ENCODE measurements at places on chromosomes 6 and 20.

DNA sequence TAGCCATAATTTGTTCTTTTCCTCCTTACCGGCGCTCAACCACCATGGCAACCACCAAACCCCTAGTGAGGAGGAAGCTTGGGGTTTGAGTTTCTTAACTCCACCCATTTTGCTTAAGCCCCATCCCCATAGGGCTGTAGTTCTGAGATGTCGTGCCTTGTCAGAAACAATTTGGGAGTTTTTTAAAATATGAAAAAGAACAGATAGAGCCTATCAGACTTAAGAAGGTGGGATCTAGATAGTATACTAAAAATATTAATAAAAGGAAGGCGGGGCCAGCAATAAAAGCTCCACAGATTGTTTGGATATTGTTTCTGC, 5.6 kb downstream of the BRD2 start:
- no peak for DNase-seq

DNA sequence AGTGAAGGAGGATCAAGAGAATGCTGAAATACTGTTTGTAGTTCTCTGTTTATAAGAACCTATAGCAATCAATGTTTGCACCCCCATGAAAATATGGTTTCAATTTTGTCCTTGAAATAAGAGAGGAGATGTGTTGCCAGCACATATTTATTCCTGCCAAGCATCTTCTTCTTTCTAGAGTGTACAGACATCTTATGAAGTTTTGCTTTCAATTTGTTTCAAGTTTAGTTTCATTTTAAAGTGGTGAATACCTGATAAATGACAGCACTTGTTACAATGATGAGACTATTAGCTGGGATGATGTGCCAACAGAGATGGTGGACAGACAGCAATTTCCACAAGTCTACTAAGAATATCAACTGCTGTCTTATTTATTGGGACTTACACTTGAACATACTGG, 39.2 kb upstream of the CENPW start:
- no peak for DNase-seq

GRCh38 chr6:161341638-161342037, 67.8 kb upstream of the AGPAT4 start:
- DNase-seq, result no peak

GRCh38 chr20:36386236-36386635, 80.1 kb downstream of the DLGAP4 start:
- DNase-seq, result no peak

DNA sequence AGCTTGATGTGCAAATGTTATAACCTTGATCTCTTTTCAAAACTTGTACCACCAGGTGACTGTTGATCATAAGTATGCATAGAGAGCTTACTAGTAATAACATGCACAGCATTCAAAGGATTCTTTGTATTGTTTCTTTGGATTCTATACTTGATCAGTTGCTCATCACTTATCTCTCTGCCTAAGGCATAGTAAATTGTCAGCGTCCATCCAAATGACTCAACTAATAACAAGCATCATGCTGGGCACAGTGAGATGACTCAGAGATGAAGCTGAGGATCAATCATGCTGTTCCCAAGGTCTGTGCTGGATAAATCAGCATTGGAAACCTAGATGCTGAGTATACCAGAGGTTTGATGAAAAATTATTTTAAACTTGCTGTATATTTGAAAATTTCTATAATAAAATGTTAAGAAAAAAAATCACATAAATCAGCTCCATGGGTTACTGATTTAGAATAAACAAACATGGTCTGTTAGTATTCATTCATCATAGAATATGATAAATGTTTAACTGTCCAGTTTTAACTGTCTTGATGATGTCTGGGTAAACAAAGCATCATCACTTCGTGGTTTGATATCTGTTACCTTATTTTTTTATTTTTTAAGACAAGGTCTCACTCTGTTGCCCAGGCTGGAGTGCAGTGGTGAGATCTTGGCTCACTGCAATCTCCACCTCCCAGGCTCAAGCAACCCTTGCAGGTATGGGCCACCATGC, 45.6 kb upstream of the SGK1 start:
- no peak for DNase-seq

DNA sequence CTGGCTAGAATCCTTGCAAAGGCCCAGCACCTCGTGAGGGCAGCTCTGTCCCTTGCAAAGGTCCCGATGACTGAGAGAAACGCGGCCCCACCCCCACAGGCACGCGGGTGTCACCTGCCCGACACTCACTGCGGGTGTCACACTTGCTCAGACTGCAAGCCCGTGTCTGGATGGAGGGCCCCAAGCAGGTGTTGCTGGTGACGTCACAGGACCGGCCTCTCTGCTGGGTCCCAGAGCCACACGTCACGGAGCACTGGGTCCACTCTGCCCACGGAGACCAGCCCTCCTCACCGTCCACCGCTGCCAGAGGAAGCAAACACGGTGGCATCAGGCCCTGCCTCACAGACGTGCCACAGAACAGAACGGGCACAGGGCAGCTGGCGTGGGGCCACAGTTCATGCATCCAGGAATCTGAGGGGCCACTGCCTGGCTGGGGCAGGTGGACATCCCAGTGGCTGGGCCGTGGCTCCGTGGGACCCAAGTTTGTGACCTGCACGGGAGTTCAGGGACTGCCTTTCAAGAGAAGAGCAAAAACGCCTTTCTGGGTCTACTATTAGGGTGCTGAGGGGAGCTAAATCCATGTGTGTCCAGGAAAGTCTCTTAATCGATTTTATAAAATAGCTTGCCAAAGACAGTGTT, 16.0 kb downstream of the THBS2 start:
- DNase-seq, result no peak

DNA sequence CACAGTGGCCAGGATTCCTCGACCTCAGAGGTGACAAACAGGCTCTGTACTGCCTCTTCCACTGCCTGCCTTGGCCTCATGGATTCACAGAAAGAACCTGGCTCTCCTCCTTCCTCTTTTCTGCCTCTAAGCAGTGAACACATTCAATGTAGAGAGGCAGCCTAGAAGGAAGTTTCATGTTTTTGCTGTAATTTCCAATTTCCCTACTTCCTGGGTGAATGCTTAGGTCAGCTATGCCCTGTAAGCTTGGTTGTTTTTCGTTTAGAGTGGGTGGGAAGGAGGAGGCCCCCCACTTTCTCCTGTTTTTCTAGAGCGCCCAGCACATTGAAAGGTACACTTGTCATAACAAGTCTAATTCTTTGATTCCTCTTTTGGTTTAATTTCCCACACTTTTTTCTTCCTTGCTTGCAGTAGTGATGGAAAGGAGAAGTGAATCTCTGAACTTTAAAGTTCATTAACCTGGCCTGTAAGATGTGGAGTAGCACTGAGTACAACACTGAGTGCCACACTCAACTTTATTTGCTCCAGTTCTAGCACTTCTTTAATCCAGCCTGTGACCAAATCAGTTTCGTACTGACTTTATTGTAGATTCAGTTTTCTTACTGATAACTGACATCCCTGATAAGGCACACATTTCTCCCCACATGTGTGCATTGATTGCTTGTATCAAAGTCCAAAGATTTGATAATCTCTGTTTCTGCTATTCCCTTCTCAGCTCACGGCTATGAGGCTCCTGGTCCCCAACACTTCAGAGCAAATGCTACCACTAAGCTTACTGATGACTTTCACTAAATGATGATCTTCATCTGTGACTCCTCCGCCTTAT, 100.0 kb upstream of the MAN1A1 start:
- no peak for DNase-seq

- DNase-seq, result no peak
Observed at GRCh38 chr6:49541210-49541724, 9.2 kb upstream of the C6orf141 start.

GRCh38 chr6:84358581-84358980, 131.1 kb upstream of the CEP162 start:
- DNase-seq, result no peak

- DNase-seq, result no peak
Observed at GRCh38 chr6:159430323-159430722, 261.1 kb downstream of the FNDC1 start.

DNA sequence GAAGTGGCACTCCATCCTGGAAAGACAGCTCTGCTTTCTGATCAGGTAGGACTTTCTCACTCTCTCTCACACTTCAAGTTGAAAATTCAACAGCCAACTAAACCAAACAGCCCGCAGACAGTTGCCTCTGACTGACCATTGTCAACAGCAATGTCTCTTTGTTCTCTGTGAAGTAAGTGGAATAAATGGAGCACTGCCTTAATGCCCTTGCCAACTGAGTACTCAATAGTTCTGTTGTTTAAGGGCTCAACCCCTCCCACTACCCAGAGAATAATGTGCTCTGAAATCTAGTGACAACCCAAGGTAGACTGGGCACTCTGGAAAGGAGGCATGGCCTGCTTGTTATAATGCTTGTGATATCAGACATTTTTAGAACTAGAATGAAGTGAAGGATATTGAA, 16.8 kb upstream of the BCLAF1 start:
- DNase-seq, result no peak

- no peak for DNase-seq
Observed at GRCh38 chr20:32089637-32090362, 19.7 kb upstream of the TM9SF4 start.

DNA sequence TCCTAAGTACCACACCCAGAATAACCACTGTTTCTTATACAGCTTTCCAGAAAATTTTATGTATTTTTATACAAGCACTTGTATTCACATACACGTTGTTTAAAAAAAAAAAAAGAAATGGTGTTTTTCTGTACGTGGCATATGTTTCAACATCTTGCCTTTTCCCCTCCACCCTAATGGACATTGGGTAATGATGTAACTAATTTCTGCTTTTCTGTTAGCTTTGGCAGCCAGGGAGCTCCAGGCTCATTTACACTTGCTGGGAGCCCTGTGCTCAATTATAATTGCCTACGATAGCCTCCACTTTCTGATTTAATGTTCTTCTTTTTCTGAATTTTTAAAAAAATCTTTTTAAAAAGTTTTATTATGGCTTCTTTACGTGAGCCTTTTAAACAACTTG, 352.4 kb downstream of the UTRN start:
- DNase-seq, result no peak

Data from stimulated activated CD8-positive, alpha-beta memory T cell treated with anti-CD3 and anti-CD28 coated beads, Interleukin-4, amount 100 ng/mL, for 1 hour (primary cell).